ENCODE measurements at places on chromosomes 13 and 19.

- DNase-seq, result no peak
These were observed 112.3 kb upstream of the KLF12 start for GRCh38 chr13:74246487-74246886.

DNA sequence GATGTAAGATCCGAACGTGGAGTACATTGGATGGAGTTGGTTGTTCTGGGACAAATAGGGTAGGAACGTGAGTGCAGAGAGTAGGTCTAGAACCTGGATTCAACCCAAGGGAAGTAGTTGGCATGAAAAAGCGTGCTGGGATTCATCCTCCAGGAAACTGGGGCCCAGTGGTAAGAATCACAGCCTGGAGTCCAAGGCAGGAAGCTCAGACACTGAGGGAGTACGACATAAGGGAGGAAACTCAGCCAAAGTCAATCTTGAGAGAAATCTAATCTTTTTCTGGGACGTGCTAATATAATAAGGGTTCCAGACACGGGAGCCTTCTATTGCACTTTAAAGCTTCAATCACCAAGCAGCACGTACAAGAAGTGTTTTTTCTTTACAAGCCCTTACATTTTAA, 46.4 kb downstream of the DLEU7 start:
- peak; percentile 75 for DNase-seq

DNA sequence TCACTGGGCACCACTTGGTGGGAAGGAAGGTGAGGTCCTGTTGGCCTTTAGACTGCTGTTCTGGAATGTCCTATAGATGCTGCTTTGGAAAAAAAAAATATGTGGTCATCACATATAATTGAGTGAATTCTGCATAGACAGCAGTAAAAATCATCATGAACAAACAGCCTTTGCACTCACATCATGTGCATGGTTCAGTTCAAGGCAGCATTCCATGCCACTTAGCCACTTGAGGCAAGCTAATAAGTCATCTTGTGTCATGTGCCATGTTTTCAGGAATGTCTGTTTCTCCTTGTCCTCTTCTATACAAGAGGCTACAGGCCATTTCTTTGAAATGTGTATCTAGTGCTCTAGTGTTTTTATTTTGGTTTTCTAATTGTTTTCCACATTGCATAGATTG, 43.9 kb upstream of the TSC22D1 start:
- no peak for DNase-seq

DNA sequence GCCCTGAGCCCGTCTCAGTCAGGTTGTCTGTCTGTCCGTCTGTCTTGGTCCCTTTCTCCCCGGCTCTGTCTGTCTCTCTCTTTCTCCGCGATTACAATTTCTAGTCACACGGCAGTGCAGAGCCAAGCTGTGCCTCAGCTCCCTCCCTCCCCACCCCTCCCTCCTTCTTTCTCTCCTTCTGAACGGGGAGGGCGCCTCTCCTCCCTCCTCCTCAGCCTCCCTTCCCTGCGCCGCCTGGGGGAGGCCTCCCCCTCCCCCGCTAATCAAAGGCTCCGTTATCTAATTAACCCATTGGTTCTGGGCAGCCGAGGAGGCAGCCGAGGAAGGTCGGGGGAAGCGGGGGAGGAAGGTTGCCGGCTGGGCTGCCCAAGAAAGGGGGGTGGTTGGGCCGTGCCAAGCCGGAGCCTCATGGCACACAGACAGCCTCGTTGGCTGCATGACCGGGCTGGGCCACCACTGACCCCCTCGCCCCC, 16.5 kb downstream of the LRRC4B start:
- no peak for DNase-seq

- DNase-seq, result no peak
These were observed 253.0 kb downstream of the PCDH20 start for GRCh38 chr13:61162636-61163035.

DNA sequence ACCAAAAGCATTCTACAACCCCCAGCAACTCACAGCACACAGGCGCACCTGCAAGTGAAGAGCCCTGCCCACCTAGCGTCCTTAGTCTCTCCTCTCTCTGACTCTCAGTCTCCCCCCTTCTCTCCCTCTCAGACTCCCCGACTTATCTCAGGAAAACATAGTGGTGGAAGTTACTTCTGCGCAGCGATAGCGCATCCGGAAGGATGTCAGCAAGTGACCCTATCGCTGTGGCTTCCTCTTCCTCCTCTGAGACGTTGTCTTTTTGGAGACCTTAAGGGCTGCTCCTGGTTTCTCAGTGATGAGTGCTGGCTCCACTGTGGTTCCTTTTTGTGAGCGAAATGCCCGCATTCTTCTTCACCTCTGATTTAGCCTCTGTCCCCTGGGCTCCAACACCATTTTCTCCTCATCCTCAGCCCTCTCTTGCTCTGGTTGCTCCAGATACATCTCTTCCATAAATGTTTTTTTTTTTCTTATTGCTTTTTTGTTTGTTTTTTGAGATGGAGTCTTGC, 1.4 kb upstream of the YIF1B start:
- DNase-seq, result no peak

DNA sequence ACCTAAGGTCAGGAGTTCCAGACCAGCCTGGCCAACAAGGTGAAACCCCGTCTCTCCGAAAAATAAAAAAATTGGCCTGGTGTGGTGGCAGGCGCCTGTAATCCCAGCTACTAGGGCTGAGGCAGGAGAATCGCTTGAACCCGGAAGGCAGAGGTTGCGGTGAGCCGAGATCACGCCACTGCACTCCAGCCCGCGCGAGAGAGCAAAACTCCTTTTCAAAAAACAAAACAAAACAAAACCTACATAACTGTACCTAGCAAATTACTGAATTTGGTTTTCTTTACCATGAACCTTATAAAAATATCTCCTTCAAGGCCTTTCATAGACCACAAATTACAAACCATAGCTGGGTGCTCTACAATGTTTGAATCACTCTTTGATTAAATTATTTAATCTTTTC, 760 bp downstream of the ZNF91 start:
- DNase-seq, result no peak

- DNase-seq, result no peak
These were observed 330.3 kb downstream of the TSHZ3 start for GRCh38 chr19:31018936-31019335.

DNA sequence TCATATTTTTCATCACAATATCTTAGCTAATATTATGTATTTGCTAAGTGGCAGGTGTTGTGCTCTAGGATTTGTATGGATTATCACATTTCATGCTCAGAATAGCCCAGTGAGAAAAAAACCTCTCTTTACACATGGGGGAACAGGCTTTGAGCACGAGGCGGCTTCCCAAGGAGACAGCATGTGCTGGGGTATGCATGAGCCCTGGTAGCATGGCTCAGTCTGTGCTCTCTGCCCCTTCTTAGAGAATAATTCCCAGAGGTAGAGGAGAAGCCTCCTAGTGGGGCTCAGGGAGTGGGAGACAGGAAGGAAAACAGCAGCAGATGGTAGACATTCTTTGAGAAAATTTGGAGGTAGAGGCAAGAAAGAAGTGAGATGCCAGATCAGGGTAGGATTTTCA, 31.6 kb downstream of the RNASEH2B start:
- DNase-seq, result no peak

DNA sequence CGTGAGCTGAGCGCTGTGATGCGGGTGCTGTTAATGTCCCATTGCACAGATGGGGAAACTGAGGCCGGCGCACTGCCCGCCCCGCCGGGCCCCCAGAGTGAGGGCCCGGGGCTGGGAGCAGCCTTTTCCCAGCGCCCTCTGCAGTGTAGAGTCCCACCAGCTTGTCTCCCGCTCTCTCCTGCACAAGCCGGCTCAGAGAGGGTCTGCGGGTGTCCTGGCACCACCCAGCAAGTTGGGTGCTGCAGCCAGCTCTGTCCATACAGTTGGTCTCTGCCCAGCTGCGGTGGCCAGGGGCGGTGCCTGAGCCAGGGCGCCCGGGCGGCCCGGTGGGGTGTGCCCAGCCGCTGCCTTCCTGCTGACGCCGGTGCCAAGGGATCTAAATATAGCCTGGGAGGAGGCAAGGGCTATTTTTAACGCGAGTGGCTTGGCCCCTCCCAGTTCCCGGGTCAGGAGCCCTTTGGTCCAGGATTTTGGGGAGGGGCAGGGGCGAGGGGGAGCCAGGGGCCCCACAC, 19.3 kb downstream of the GADD45B start:
- no peak for DNase-seq

GRCh38 chr19:28966737-28967399, 246.1 kb downstream of the UQCRFS1 start:
- DNase-seq, result no peak

GRCh38 chr13:26480246-26480855, 77.1 kb upstream of the WASF3 start:
- no peak for DNase-seq

- DNase-seq, result no peak
These were observed 27.1 kb upstream of the PARP4 start for GRCh38 chr13:24539500-24540165.

DNA sequence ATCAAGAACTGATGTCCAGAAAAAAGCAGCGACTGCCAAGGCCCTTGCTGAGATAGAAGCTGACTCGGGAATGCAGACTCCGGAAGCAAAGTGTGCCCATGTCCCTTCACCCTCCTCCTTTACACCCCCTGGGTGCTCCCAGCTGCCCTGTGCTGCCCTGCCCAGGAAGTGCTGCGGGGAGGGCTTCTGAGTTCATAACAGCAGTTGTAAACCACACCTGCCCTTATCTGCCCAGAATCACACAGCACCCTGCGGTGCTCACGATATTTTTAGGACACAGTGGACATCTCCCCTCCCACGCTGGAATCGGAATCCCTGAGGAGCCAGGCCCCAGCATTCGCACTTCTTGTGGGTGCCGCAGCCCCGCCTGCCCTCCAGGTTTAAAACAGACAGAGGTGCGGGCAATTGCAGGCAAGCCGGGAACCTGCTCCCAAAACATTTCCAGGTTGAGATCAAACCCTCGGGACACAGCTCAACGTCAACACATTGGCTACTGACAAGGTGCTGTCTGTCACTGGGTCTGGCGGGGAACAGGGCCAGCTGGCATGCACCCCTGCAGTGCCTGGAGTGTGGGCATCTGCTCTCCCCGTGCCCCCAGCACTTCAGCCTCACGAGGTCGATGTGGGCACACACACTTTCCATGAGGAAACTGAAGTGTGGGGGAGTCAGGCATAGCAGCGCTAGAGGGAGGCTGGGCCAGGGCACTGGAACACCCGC, 36.8 kb downstream of the RAB20 start:
- DNase-seq, result no peak

GRCh38 chr13:114224201-114224600, 10.5 kb upstream of the CDC16 start:
- no peak for DNase-seq

GRCh38 chr19:17136021-17136420, 60.4 kb downstream of the MYO9B start:
- DNase-seq, result no peak

DNA sequence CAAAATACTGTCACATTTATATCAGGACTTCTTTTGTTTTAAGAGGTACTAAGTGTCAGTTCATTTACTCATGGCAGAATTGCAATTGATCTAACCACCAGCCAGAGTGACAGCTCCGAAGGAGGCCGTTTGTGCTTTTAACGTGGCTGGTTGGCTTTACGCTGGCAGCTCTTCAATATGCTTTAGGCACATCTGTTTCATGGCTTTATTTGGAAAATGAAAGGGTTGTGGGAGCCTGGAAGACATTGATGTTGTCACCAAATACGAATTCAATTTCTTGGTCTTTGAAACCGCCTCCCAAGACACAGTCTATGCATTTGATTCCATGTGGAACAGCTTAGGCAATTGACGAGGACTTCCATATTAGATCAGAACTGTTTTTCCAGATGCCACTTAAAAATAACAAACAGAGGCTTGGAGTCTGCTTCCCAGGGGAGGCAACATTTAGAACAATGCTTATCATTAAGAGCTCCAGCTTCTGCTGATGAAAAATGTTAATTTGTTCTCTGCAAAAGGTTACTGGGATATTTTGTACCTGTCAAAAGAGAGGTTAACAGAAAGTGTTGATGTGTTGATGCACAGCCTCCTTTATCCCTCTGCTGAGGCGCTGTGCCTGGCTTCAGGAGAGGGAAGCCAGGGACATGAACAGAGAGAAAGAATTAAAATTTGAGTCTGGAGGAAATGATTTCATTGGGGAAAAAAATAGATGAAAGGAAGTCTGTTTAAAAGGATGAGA, 64.0 kb upstream of the TNFRSF19 start:
- no peak for DNase-seq

GRCh38 chr13:106083620-106084350, 451.7 kb downstream of the EFNB2 start:
- DNase-seq, result no peak

DNA sequence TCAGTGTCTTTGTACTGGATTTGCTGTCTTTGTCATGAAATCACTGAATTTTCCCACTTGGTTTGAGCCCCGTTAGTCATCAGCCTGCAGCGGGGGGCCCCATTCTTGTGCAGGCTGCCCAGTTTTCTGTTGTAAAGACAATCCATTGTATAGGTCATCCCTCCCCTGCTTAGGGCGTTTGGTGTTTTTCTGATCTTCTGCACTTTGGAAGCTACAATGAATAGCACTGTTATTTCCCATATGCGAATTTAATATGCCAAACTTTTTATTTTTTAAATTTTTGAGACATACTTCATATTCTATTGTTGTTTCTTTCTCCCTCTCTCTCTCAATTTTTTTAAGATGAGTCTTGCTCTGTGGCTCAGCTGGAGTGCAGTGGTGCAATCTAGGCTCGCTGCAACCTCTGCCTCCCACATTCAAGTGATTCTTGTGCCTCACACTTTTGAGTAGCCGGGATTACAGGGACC, 9.0 kb downstream of the SLC27A1 start:
- DNase-seq, result no peak

DNA sequence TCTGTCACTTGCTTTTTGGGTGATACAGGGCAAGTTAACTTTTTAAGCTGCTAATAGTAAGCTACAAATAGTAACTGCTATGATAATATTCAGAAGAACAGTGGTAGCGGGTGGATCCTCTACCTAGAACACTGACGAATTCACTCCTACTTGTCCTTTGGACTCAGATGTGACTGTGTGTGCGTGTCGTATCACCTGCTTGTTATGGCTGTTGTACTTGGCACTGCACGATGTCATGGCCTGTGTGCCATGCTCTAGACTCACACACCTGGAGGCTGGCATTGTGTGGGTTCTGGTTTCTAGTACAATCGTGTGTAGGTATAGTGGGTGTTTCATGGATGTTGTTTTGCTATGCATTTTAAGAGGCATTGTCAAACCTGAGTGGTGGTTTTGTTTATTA, 130.8 kb downstream of the ATP8A2 start:
- no peak for DNase-seq

GRCh38 chr13:32415019-32415418, 12.9 kb downstream of the N4BP2L1 start:
- DNase-seq, result no peak

All from NCI-H446 (cell line).